C1 segment of cervical spinal cord (tissue), 14 donors: ENCODE measurements at places on chromosomes 4 and X.

DNA sequence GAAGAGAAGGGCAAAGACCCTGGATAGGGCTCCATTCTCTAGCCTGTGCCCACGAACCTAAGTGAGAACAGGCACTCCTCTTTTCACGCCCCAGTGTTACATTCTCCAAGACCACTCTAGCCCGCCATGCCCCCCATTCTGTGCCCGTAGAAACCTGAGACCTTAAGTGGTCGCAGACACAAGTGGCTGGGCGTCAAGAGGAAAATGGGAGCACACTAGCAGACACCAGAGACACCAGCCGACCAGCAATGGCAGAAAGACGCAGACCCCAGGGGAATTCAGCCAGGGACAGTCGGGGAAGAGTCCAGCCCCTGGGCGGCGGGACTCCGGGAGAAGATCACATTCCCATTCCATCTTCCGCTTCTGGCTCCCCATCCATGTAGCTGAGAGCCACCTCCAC lies 2027.9 kb downstream of the PCDH7 start:
- DNase-seq = no peak

GRCh38 chr4:83753260-83753659 lies 217.4 kb downstream of the GPAT3 start:
- DNase-seq = no peak

DNA sequence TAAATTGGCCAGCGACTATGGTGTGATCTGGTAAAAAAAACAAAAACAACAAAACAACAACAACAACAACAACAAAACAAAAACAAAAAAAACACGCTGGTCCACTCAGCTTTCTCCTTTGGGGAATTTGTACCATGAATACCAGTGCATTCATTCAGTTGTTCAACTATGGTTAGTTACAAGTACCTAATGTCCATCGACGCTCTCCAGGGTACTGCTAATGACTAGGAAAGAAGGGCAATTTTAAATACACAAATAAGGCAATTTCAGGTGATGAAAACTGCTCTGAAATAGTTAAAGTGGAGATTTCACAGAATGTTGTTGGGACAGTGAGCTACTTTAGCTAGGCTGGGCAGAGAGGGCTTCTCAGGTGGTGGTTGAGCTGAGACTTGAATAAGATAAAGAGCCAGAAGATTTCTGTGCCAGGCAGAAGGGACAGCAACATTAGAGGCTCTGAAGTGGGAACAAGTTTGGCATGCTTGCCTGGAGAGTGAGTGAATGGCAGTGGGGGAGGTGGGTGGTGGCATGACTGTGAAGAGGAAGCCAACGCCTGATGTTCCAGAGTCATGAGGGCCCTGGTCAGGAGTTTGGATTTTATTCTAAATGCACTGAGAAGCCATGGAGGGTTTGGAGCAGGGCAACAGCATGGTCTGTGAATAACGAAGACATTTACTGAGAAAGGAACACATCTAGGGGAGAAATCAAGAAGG lies 45.9 kb upstream of the PGRMC2 start:
- DNase-seq = no peak

DNA sequence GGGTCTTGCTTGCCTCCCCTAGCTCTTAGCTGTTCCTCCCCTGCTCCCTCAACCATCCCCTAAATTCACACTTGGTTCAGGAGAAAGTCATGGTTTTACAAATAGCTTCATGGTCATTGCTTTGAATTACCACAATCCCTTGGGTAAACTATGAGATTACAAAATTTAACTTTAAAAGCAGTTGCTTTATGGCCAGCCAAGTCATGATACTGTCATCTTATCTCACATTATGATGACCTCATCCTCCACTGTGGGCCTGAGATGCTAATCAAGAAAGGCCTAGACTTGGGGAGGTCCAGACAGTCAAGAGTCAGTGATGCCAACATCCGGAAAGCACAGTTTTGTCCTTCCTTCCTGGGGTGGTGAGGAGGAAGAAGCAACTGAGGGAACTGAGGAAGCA lies 10.5 kb upstream of the FGF16 start:
- no peak for DNase-seq

GRCh38 chr4:41443340-41444079 lies 94.4 kb upstream of the LIMCH1 start:
- DNase-seq = no peak

DNA sequence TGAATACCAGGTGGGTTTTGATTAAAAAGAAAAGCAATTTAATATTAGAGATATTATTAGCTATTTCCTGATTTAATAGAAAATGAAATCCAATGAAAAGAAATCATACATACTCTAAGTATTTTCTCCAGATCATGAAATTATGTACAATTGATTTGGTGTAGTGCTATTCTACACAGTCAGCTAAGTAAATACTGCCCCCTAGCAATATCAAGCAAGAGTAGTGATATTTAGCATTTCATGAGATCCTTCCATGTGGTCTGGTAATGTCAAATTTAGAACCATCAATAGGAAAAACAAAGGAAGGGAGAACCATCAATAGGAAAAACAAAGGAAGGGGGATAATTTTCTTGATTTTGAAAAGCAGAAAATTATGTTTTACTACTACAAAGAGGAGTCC lies 114.6 kb downstream of the TBCK start:
- DNase-seq = no peak

DNA sequence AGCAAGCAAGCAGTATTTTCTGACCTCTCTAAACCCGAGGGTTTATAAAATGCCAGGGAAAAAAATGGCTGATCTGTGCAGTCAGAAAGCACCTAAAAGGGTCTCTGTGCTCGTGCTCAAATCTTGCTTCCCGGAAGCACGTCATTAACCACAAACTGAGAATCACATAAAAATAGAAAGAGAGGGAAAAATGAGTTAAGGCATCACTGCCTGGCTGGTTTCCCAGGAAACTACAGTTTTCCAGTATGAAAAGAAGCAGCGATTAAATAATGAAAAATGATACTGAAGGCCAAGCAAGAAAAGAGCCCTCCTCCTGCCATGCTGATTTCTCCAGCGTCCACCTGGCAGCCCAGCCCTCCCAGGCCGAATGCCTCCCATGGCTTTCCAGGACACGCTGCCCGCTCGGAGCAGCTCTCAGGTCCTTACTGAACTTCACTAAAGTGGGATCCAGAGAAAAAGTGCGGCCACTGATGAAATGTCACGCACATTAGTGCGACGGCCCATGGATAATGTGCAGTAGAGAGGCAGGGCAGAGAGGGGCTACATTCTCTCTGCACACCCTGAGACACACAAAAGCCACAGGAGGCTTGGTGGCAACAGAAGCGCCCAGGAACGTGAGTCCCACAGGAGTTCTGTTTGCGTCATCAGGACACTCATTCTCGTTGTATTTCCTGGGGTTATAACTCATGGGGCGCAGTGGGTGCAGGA lies 80.4 kb downstream of the WFS1 start:
- DNase-seq = no peak

DNA sequence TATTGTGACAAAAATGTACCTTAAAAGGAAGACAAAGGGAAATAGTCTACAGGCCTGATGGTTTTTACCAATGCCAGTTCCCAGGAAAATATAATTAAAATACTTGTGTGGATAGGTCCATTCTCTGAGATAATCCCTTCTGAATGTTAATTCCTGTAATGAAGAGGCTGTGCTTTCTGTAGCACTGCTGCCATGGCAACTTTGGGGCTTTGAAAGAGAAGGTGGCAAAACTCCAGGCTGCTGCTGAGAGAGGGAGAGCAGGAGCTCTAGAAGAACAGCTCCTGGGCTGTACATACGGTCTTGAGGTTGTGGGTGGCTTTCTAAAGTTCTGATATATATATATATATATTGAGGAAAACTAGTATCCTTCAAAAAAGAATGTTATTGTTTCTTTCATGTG lies 125.4 kb downstream of the PDLIM5 start:
- peak; percentile 6 for DNase-seq

GRCh38 chr4:37452952-37453280 lies 208.4 kb downstream of the NWD2 start:
- no peak for DNase-seq

DNA sequence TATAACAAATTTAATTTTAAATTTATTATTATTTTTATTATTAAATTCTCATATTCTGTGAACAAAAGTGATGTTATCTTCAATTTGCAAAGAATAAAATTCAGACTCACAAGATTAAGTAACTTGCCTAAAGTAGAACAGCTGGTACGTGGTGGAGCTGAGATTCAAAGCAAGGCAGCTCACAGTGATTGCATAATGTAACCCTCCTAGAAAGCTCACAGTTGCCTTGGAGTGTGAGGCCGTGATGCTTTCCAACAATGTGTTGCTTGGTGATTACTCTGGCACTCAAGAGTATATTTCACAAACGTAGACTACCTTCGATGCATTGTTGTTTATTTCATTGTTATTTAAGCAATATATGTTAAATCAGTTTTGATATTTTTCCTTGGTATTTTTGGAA lies 1039.2 kb upstream of the PABPC4L start:
- no peak for DNase-seq

DNA sequence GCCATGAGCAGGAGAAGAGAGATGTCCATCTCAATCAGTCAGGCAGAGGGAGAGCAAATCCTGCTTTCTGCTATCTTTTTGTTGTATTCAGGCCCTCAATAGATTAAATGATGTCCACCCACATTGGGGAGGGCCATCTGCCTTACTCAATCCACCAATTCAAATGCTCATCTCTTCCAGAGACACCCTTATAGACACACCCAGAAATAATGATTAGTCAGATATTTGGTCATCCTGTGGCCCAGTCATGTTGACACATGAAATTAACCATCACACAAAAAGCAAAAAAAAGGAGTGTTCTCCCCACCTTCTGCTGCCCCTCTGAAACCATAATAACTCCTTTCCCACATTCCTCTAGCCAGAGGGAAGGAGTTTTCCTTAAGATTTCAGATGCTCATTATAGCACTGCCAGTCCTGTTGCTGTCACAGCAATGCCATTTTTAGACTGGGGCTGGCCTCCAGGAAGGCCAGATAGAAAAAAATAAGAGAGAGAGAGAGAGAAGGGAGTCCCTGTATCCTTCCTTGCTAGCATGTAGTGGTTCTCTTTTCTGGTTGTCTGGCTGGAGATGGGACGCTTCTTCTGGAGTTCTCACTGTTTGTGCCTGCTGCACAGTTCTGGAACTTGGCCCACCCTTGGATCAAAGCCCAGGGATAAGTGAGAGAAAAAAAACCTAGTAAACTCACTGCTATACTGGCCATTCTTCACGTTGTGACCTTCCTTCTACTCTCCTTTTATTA lies 177.7 kb downstream of the RBM46 start:
- DNase-seq = peak; percentile 2

DNA sequence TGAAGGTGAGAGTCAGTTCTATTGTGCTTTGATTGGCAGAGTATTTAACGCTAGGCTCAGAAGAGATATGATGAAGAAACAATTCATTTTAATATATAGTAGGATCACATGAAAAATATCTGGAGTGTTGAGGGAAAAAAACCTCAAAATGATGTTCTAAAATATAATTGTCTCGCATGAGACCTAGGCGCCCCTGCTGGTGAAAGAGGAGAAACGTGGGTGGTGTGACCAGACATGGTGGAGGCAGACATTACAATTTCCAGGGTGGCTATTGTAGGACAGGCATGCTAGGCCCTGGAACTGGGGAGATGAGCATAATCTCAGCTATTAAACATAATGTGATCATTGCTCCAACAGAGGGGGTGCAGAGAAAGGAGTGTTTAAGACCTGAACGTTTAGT lies 210.0 kb downstream of the HS3ST1 start:
- DNase-seq = no peak

DNA sequence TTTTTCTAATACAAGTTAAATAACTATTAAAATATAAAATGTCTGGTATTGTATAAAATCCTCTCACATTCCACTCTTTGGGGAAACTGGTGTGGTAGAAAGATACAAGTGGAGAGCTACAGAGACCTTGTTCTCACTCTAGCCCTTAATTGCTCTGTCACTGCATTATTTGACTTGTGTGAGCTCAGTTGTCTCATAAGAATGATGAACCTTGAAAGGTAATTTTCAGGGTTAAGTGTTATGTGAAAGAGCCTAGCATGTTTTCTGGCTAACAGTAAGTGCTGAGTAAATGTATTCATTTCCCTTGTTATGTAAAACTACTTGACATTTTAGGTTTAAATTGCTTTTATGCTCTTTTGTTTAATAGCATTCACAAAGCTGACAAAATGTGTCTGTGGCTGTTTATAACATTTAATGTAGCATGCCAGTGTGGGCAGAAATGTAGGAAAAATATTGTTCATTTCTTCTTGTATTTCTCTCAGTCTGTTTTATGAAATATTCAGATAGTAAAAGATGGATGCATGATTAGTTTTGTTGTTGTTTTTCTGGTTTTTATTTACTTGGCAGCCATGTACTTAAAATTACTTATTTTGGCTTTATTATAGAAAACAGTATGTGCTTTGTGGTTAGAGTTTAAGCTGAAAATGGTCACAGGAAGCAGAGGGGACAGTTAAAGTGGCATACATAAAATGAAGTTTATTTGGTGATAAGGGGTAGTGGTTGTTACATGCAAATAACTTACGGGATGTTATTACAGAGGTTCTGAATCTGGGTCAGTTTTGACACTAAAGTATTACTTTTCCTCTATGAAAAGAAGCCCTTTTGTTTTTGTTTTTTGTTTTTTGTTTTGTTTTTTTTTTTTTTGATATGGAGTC lies 29.2 kb downstream of the SLAIN2 start:
- no peak for DNase-seq

DNA sequence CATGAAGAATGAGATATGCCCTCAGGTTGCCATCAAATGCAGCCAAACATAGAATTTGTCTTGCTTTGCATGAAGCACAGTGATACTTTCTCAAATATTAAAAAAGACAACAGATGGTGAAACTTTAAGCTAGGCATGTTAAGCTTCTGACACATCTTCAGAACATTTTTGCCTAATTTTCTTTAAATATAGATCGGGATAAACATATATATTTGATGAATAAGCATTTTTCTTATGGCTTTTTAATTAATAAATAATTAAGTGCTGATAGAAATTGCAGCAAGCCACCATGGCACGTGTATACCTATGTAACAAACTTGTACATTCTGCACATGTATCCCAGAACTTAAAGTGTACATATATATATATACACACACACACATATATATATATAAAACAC lies 831.2 kb upstream of the PCDH10 start:
- no peak for DNase-seq
